ENCODE measurements at places on chromosomes 11 and 22.

- DNase-seq = no peak
Observed at GRCh38 chr11:125233736-125234275, 69.3 kb downstream of the PKNOX2 start.

DNA sequence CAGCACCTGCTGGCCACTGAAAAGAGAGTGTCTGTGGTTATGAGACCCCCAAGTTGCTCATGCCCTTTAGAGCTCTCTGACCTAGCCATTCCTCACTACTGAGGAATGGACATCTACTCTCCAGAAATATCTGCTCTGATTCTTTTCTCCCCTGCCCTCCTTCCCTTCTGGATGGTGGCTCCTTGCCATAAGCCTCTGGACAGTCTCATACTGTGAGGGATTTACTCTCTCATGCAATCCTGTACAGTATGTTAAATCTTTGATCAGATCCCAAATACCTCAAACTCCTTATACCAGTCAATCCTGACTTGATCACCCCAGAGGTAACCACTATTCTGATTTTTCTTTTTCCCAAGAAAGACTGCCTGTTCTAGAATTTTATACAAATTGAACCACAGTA lies 80.7 kb downstream of the ARHGAP20 start:
- no peak for DNase-seq

- no peak for DNase-seq
Observed at GRCh38 chr11:122902951-122903350, 20.4 kb downstream of the JHY start.

- DNase-seq = no peak
Observed at GRCh38 chr11:44535191-44535980, 30.1 kb upstream of the CD82 start.

DNA sequence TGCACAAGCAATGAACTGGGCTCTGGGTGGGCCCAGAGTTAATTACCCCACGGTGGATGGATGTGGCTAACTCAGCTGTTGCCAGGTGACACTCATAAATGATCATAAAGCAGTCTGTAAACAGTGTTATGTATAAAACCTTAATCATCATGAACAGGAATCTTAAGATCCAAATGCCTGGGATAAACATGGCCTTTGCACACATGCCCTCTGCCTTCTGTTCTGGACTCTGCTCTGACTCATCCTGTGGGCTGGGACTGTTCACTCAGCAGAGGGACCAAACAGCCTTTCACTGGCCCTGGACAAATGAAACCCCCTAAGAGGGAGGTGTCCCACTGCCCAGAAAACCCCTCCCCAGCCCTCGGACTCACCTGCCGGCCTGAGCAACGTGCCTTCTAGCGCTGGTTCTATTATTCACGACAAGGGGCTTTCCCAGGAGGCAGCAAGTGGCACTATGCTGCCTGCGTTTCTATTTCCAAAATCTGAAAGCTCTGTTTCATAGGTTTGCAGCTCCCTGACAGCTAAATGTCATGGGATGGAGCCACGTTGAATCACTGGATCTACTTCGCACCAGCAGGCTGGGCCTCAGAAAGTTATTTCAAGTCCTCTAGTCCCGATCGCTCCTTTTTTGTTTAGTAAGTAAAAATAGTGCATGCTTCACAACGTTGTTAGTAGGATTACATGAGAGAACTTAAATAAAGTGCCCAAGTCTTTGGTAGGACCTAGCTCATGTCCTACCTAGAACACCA lies 53.0 kb downstream of the LARGE1 start:
- DNase-seq = no peak

GRCh38 chr11:91257667-91258066 lies 967.0 kb upstream of the FAT3 start:
- no peak for DNase-seq

GRCh38 chr11:109329716-109330115 lies 92.3 kb upstream of the C11orf87 start:
- DNase-seq = no peak

DNA sequence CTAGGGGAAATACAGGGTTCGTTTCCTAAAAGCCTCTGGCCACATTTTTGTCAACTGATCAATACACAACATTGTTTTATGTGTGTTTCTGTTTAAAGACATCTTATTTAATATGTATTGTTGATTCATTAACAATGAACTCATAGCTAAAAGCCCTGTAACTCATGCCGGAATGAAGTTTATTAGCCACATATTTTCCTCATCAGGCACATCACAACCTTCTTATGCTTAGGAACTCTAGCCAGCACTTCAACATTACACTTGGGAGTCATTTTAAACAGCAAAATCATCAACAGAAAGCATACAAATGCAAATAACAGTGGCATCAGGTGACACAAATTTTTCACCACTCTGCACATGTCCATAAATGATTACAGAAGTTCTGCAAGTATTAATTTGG lies 15.1 kb upstream of the BLID start:
- no peak for DNase-seq

DNA sequence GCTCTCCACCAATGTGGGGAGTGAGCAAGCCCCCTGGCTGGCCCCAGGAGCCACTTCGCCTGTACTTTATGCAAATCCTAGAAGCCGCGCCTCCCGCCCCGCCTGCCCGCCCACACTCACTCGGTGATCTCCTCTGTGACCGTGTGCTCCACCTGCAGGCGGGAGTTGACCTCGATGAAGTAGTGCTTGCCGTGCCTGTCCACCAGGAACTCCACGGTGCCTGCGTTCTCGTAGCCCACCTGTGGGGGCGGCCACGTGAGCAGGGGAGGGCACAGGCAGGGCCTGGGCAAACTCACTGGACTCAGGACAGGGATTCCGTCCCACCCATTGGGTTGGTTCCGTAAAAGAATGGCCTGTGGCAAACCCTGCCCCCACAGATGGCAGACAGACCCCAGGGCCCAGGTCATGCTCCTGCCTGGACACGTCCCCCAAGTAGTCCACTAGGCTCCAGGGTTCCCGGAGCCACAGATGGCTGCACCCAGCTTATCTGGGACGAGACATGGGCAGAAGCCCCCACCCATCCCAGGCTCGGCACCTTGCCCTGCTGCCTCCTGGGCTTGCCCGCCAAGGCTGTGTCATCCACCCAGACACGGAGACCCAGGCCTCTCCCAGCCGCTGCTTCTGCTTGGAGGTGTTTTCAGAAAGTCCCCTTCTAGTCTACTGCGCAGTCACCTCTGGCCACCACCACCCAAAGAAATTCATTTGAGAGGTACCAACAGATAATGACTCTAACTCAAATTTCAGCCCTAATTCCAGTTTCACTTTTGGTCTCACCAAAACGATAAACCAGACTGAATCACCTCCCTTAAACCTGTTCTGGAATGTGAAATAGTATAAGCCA lies 12.1 kb downstream of the LRFN4 start:
- no peak for DNase-seq

- DNase-seq = peak; percentile 89
Observed at GRCh38 chr11:117907276-117908108, 21.7 kb downstream of the TMPRSS13 start.

- no peak for DNase-seq
Observed at GRCh38 chr11:95058621-95059020, 8.1 kb upstream of the SRSF8 start.

DNA sequence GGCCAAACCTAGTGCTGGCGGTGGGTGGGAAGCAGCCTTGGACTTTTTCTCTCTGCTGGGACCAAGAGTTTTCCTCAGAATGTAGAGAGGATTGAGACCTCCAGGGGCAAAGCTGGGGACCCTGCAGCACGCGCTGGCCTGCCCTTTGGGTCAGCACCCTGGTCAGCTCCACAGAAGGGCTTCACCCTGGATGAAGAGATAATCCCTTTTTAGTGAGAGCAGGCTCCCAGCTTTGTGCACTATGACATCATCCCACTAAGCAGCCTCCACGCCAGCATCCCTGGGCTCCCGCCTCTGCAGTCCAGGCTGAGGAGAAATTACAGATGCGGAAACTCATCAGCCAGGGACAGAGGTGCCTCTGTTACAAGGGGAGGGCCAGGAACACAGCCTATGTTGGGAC lies 23.5 kb downstream of the DRICH1 start:
- DNase-seq = peak; percentile 21

DNA sequence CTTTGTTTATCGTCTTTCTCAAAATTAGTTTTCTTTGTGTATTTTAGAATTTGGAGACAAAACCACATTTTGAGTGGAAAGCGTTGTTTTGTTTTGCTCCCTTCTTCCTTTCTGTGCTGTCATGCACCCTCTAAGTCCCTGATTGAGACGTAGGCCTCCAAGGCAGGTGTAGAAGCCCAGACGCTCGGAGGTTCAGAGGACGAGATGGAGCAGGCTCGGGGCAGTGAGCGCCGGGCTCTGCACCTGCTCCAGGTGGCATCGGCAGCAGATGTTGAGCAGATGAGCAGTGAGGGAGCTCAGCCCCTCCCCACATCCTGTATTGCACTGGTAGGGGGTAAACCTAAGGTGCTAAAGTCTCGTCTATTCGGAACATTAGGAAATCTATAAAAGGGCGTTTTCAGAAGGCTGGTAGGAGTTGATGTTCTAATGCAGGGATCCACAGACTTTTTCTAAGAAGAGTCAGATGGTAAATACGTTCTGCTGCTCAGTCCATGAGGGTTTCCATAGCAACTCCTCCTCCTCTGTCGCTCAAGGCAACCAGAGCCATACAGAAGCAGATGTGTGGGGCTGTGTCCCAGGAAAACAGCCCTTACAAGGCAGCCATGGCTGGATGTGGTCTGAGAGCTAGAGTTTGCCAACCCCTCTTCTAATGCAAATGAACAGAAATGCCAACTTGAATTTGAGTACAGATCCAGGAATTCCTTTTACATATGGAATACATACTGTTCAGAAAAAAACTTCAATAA lies 724.2 kb downstream of the BRD1 start:
- DNase-seq = peak; percentile 22

DNA sequence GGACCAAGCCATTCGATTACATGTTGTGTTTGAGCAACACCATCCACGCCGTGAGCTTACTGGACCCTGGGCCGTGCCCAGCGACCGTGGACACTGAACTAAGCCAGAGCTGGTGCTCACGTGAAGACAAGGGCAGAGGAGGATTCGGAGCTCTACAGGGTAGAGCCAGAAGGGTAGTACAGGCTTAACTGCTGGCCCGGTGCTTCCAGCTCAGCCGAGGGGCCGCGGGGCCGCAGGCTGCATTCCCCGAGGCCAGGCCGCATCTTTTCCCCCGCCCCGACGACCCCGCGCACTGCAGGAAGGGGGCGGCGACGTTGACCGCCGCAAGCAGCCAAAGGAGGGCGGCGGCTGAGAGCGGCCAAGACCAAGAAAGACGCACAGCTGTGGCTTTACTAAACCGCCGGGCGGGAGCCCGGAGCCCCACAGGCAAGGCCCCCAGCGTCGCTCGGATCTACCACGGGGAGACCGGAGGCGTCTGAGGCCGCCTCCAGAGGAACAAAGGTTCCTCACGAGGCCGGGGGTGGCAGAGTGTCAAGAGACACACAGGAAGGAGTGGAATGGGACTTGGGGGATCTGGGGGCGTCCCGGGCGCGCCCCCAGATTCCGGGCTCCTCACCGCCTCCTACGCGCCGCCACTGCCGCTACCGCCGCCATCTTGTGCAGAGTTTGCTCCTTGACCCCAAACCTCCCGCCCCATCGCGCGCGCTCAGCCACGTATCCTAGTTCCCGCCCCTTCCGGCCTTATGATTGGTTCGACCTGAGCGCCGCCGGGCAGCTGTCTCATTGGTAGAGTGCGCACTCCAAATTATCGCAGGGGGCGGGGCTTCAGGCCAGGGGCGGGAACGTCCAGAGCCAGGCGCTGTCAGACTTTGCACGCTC lies at the start of gene GANAB:
Gene GANAB (minus strand): TSS at position 668 of the 879 bp plus-strand sequence. CDS start 14 bp downstream, at position 654.
- DNase-seq = peak; percentile 100

DNA sequence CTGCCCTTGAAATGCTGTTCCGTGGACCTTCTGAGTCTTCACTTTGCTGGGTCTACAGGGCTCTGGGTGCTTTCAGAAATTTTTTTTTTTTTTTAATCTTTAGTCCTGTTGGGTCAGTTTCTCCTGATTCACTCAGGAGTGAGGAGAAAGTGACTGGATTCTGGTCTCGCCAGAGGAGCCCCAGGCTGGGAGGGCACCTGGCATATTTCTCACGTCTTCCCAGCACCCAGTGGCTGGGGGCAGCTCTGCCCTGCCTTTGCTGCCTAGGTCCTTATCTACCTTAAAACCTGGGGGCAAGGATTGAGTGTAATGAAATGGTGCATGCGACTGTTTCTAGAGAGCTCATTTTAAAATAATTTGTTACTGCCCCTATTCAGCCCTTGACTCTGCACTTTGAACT lies 23.3 kb downstream of the SAMM50 start:
- DNase-seq = peak; percentile 4
